ENCODE measurements at places on chromosomes 11 and 22.

GRCh38 chr22:30323246-30323645 is 3.5 kb downstream of the TBC1D10A start:
- no peak for DNase-seq

DNA sequence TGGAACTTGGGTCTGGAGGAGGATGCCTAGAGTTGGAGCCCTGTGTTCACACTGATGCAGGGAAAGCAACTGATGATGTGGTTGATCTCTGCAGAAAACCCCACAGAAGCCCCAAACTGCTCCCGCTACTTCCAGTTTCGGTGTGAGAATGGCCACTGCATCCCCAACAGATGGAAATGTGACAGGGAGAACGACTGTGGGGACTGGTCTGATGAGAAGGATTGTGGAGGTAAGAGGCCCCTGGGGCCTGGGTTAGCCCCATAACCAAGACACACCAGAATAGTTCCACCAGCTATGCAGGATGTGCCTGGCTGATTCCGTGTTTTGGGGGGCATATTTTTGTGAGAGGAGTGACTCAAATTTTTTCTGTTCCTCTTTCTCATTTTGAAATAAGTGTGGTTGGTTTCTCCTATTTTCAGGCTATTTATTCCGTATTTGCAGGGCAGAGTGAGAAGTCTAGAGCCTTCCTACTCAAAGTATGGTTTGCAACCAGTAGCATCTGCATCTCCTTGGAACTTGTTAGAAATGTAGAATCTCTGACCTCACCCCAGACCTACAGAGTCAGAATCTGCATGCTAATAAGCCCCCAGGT is 137.3 kb upstream of the SORL1-AS1 start:
- no peak for DNase-seq

DNA sequence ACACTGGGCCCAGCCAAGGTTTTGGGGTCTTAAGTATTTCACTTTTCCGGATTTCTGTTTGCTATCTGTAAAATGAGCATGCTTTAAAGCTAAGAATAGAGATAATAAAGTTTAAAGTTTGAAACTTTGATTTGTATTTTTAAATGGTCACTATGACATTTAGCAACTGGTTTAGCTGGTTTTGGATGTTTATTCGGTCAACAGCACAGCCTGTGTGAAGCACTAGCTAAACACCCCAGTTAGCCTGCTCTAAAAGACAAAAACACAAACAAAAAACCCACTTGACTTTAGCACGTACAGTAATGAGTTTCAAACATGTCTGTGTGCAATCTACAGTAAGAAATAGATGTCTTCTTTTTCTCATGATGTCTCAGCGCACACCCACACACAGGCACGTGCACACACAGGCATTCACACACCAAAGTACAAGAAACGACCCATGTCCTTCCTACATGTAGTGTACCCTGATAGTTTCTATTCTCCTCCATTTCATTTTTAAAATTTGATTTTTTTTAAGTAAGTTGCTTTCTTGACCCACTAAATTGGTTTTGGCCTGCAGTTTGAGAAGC is 29.4 kb downstream of the SLC1A2 start:
- DNase-seq: no peak

- DNase-seq: peak; percentile 59
These were observed 434 bp downstream of the BANF1 start for GRCh38 chr11:66002648-66003225.

- no peak for DNase-seq
These were observed 16.0 kb downstream of the STK33 start for GRCh38 chr11:8577791-8578581.

DNA sequence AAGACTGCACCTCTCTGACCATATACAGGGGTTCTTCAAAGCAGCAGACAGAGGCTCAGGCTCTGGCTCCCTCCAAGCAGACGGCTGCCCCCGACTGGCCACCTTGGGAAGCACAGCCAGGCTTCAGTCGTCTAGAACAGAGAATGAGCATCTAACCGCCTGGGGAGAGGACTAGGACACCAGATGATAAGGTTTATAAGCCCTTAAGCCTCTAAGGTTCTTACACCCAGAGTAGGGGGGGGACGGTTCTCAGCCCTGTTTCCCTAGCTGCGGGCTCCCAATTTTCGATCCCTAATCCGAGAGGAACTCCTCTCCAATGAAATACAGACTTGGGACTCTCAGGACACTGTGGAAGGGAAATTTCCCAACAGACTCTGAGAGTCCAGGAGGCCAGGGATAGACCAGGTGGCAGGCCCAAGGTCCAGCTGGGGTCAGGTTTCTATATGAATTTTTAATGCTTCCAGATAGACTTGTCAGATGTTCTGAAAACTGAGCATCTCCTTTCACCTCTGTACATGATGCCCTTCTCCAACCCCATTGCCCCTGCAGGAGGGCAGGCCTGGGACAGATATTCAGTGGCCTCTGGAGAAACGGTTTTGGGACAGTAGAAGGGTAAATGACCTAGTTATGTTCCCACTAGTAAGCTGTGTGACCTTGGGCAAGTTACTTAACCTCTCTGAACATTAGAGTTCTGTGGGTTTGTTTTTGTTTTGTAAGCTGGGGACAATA is 20.2 kb downstream of the RTN4RL2 start:
- no peak for DNase-seq

GRCh38 chr11:37026741-37027140 is 428.7 kb upstream of the RAG2 start:
- DNase-seq: no peak

DNA sequence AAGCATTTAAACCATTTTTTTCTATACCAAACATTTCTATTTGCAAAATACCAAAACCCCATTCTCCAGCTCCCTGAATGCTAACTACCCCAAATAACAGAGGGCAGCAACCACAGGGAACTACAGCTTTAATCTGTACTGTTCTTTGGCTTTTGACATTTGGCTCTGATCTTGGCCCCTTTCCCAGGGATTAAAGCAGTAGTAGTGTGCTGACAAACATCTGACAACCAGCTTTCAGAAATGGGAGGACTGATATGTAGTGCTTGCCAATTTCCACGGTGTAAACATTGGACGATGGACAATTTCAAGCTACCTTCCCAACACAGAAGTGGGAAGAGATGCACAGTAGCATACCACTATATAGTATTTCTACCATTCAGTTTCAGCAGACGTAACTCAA is 88.4 kb upstream of the TEAD1 start:
- DNase-seq: no peak

DNA sequence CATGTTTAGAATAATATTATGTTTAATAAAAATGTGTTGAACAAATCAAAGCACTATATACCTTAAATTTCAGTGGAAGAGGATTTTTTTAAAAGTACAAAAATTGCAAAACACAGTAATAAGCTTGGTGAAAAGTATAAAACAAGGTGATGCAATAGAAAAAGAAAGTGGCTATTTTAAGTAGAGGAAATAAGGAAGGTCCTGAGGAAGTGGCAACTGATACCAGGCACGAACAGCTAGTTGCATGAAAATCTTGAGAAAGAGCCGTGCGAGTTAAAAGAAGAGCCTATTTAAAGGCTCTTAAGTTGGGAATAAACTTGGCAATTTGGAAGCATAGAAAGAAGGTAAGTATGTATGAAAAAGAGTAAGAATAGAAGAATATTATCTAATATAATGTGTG is 1679.3 kb downstream of the LRRC4C start:
- DNase-seq: no peak

DNA sequence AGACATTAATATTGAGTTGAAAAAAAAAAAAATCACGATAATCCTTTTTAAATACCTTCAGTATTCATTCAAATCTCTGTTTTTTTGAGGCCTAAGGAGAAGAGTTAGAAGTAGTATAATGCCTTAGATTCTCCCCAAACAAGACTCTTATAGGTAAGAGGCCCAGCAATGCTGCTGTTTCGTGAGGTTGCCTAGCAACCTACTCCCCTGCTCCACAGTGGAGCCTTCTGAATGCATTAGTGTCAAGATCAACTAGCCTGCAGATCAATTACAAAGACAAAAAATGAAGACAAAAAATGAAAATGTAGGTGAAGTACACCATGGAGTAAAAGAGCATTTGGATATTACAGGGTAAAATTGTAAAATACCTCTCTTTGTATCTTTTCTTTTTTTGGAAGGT is 229.8 kb upstream of the LUZP2 start:
- no peak for DNase-seq

- DNase-seq: no peak
These were observed 1.5 kb downstream of the MS4A8 start for GRCh38 chr11:60700689-60701468.

GRCh38 chr11:20056109-20056949 is 103.9 kb downstream of the DBX1 start:
- no peak for DNase-seq

DNA sequence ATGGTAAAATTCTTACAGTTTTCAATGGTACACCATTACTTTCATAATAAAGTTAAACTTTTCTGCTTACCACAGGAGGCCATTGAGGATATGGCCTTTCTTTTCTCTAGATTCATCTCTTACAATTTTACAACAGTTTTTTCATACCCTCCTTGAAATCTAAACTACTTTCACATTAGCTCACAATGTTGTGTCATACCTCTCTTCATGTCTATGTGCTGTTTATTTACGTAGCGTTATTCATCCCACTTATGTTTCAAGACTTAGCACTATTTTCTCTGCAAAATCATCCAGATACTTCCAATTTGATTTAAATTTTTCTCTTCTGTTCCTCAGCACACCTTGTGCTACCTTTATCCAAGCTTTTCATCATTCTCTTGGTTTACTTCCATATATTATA is 123.3 kb downstream of the METTL15 start:
- DNase-seq: no peak

- DNase-seq: no peak
These were observed 795.5 kb downstream of the METTL15 start for GRCh38 chr11:28903716-28904115.

- DNase-seq: no peak
These were observed 304.8 kb downstream of the ST3GAL4 start for GRCh38 chr11:126660321-126660720.

All from stimulated activated CD4-positive, alpha-beta T cell treated with anti-CD3 and anti-CD28 coated beads, Interleukin-15, amount 100 ng/mL, for 1 hour (primary cell).